ENCODE measurements at places on chromosomes 16 and 17. TPM values are rescaled to one million over a fixed set of nuclear protein-coding genes. Genes with fewer than 3 reads are reported as not detected.

- no peak for DNase-seq
These were observed 41.6 kb downstream of the ARHGAP23 start for GRCh38 chr17:38469875-38470274.

DNA sequence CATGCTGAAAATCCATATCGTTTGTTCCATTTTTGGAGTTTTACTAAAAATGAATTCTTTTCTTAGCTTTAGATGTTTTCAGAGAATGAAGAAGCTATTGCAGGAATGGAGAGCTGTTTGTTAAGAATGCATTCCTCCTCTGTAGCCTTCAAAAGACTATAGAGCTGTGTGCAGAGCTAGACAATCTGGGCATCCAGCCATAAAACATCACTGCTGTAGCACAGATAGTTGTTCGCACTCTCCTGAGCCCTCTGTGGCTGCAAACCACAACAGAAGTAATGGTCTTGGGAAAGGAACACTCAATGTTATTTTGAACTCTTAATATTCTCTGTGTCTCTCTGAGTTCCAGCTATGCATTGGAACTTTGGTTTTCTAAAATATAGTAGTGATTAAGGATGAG, 4.9 kb downstream of the TNRC6C start:
- DNase-seq, result peak; percentile 71

GRCh38 chr16:73616166-73616753, 568.3 kb upstream of the ZFHX3 start:
- DNase-seq, result no peak

Gene EVI2A
- total RNA-seq, result 40.3 TPM

- DNase-seq, result no peak
These were observed 4.5 kb upstream of the EFNB3 start for GRCh38 chr17:7700510-7700909.

Gene MEOX1
- total RNA-seq, result 0.86 TPM

Gene SNAI3
- 2.2 TPM for total RNA-seq

DNA sequence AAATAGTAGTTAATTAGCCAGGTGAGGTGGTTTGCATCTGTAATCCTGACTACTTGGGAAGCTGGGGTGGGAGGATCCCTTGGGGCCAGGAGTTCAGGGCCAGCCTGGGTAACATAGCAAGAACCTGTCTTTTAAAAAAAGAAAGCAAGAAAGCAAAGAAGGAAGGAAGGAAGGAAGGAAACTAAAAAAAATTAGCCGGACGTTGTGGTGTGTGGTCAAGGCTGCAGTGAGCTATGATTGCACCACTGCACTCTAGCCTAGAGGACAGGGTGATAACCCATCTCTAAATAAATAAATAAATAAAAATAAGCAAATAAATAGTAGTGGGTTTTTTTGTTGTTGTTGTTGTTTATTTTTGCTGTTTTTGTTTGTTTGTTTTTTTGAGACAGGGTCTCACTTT, 39.3 kb upstream of the MAP2K6 start:
- DNase-seq, result no peak

DNA sequence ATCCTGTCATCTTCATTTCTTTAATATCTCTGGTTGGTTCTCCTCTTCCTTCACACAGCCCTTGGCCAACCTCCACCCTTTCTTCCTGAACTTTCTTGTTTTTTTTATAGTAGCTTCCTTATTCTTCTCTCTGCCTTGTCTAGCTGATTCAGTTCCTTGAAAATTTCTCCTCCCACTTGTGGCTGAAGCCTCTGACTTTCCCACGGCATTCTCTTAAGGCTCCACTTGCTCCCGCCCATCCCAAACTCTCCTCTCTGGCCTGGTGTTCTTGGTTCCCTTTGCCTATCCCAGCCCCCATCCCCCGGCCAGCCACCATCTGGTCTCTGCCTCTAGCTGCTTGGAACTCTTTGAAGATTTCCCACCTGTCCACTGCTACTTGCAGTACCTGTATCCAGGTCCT, 29.1 kb downstream of the NLRP1 start:
- no peak for DNase-seq

DNA sequence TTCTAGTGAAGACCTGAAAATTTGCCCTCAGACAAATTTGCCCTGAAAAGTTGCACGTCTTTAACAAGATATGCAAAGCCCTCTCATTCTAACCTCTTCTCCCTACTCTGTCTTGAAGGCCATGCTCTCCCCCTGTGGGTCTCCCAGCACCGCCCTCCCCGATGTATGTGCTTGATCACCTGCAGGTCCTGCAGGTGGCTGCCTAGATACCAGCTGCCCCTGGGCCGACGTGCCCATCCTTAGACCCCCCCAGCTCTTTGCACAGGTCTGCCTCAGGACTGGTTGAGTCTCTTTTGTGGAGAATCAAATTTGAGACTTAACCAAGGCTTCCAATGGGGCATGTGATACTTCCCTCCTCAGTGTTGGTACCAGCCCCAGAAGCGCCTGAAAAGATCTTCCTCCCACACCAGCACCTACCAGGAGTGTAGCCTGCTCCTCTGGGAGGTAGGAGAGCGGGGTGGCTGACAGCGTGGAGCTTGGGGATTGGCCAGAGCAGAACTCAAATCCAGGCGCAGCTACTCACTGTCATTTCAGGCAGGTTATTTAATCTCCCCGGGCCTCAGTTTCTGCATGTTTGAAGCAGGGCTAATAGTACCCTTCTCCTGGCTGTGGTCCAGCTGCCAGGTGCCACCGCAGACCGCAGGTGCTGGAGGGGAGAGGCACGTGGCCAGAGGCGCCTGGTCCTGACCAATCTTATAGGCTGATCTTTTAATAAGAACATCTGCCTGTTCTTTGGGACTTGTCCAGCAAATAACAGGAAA, 4.5 kb upstream of the MRPL38 start:
- no peak for DNase-seq

Gene PERCC1
- total RNA-seq, result 0.33 TPM

Gene CSH1
- not detected for total RNA-seq

GRCh38 chr16:57628783-57629293, 408 bp downstream of the ADGRG1 start:
- DNase-seq, result no peak

Gene MT1E
- 153 TPM for total RNA-seq

Gene SMTNL2
- total RNA-seq, result not detected

Gene CDH8
- not detected for total RNA-seq

DNA sequence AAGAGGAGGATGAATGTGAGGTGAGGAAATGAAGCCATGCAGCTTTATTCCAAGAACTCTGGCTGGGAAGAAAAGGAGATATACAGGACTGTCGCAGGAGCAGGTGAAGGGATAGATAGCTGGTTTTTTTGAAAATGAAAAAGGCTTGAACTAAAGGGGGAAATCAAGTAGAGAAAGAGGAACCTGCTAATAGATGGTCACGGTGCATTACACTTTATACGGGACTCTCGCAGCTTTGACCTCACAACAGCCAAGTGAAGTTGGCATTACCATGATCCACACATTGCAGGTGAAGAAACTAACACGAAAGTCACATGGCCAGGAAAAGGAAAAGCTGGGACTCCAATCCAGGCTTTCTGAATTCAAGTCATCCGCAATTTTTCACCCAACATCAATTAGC, 86.9 kb downstream of the HS3ST2 start:
- DNase-seq, result no peak

GRCh38 chr17:32141258-32141657, 1.0 kb upstream of the RHOT1 start:
- no peak for DNase-seq

Gene SGF29
- 37.9 TPM for total RNA-seq

Gene KIF18B
- total RNA-seq, result 27.1 TPM

DNA sequence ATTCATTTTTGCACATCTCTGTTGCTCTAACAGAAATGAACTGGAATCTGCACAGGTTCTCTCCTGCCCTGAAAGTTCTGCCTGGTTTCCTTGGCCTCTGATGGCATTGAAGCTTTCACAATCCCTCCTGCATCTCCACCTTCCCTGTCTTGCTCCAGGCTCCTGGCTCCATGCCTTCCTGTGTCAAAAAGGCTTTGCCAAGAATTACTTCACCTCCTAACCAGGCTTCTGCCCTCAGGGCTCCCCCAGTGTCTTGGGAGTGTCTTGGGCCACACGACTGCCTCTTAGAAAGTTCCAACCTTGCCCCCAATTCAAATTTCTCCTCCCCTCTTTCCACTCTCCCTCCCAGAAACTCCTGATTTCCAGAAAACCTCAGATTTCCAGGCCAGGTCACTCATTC, 37.0 kb upstream of the DNAH9 start:
- DNase-seq, result no peak

DNA sequence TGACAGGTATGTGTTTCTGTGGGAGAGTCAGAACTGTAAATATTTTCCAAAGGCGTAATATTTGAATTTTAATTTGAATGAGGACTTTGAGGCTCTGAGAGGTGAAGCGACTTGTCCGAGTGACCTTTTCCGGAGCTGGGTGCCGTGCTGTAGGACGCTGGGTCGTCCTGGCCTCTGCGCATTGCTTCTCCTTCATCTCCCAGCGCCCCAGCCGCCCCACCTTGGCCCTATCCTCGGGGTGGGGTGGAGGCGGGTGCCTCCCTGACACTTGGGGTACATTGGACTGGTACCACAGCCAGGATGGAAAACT, 147.8 kb downstream of the SPECC1 start:
- no peak for DNase-seq

Gene DHX40
- total RNA-seq, result 17.9 TPM

Gene CDRT15
- total RNA-seq, result not detected

- DNase-seq, result no peak
These were observed 121.9 kb upstream of the HS3ST2 start for GRCh38 chr16:22692034-22692433.

DNA sequence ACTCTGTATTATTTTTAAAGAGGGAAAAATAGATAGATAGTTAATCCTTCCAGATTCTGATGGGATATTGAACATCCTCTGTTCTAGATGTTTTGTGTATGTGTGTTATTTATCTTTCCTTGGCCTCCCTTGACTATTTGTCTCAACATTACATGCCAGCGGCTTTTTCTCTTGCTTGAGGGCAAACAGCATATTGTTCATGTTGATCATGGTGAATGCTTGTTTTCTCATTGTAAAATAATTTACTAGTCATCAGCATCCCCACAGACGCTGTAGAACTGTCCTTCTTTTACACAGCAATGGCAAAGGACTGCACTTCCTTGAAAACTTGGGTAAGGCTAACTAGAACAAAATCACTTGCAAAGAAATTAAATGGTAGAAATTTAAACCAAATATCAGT, 1376.4 kb upstream of the GOT2 start:
- no peak for DNase-seq

GRCh38 chr16:2155977-2156848, 631 bp downstream of the TRAF7 start:
- no peak for DNase-seq

DNA sequence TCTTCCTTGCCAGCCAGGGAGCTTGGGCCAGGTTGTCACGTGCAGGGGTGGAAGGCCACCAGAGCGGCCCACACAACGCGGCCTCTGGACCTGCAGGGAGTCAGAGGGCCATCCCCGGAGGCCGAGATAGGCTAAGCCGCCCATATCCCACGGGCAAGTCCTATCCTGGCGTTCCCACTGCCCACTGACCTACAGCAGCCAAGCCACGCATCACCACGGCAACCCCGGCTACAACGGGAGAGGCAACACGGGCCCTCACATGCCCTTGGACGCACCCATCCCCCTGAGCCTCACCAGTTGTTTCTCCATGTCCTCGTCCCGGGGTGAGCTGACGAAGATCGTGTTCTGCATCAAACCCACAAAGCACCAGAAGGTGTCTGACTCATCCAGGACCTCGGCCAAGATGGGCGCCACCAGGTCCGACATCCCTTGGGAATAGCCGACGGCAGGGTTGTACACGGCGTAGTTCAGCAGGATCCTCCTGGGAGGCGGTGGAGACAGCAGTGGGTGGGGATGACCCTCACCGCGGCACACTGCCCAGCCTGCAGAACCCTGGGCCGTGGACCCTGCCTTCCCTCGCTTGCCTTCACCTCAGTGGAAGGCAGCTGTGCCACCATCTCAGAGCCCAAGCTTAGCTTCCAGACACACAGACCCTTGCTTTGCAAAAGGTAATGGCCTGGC, 88.2 kb downstream of the TBC1D16 start:
- peak; percentile 33 for DNase-seq

- DNase-seq, result no peak
These were observed 77.3 kb downstream of the EFCAB13 start for GRCh38 chr17:47401100-47401499.

DNA sequence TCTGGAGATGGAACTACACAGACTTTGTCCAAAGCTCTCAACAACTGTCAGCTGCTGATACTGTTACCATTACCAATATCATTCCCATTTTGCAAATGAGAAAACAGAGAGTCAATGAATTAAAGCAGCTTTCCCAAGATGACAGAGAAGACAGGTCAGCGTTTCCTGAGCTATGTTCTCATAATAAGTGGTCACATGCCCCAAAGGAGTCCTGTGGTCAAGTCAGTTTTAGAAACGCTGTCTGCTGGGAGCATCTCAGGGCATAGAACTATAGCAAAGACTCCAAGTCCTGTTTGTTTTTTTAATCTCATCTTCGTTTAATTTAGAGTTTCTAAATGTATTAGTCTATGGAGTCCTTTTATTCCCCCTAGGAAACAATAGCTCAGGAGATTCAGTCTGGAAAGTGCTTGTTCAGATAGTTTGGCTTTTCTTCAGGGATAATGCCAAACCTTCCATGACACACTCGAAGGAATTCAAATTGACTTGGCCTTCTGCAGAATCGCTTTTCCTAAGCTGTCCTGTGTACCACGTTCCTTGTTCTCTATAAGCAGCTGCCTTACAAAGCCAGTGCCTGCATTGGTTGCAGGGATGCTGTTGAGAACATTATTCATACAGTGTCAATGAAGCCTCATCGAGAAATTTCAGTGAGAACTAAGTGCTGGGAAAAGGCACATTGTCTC, 12.1 kb downstream of the CCDC42 start:
- no peak for DNase-seq

Gene PLCG2
- 14.2 TPM for total RNA-seq

Gene TAOK1
- 41.9 TPM for total RNA-seq

DNA sequence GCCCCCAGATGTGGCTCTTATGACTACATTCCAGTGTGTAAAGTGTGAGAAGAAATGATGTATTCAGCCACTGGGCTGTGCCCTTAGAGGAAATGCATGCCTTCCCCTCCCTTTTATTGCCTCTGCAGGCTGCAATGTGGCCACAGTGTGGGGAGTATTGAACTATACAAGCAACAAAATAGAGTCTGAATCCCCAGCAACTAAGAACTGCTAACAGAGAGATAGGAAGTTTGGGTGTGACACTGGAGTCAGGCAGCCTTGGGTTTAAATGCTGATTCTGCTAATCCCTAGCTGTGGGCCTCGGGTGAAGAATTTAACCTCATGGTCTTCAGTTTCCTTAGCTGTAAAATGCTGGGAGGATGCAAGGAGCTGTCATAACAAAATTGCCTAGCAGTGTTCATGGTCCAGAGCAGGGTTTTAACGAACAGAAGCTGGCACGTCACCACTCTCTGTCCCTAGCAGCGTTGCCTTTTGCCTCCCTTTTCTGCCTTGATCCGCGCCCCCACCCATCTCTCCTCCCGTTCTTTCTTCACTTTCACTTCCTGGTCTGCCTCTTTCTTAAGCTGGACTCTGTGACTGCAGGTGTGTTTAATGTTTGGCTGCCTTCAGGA, 50.3 kb downstream of the KPNA2 start:
- no peak for DNase-seq

Gene KRTAP9-1
- not detected for total RNA-seq

All from CD8-positive, alpha-beta memory T cell (primary cell).